CD4-positive, alpha-beta memory T cell (primary cell): ENCODE measurements at places on chromosomes 16 and 17. TPM values are rescaled to one million over a fixed set of nuclear protein-coding genes. Genes with fewer than 3 reads are reported as not detected.

GRCh38 chr16:48013491-48013901 lies 142.3 kb downstream of the ABCC12 start:
- no peak overlapping the region for H3K27ac ChIP-seq
- no peaks in the 10 kb centered on the region for H3K4me1 ChIP-seq
- H3K27me3 ChIP-seq = no peaks in the 10 kb centered on the region
- DNase-seq = no peak
- H3K4me3 ChIP-seq = no peak overlapping the region

Gene CCL8
- total RNA-seq = not detected

Gene TNFRSF12A
- 1.0 TPM for total RNA-seq

Gene RNF222
- total RNA-seq = 0.17 TPM

DNA sequence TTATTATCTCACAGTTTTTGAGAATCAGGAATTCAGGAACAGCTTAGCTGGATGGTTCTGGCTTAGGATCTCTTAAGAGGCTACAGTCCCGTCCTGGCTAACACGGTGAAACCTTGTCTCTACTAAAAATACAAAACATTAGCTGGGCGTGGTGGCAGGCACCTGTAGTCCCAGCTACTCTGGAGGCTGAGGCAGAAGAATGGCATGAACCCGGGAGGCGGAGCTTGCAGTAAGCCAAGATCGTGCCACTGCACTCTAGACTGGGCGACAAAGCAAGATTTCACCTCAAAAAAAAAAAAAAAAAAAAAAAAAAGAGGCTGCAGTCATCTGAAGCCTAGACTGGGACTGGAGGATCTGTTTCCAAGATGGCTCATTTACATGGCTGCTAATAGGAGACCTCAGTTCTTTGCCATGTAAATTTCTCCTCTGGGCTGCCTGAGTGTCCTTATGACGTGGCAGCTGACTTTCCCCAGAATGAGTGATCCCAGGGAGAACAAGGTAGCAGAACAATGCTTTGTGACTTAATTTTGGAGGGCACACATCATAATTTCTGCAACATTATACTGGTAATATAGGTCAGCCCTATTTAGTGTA lies 95.8 kb upstream of the CORO6 start:
- H3K36me3 ChIP-seq = no peaks in the 10 kb centered on the region
- peaks cover 63% of the 10 kb centered on the region for H3K4me1 ChIP-seq
- no peak for DNase-seq
- no peaks in the 10 kb centered on the region for H3K27me3 ChIP-seq

Gene NHLRC4
- total RNA-seq = 2.4 TPM

Gene FOXC2
- not detected for total RNA-seq

- H3K27me3 ChIP-seq = no peaks in the 10 kb centered on the region
- no peaks in the 10 kb centered on the region for H3K36me3 ChIP-seq
- no peak overlapping the region for H3K4me3 ChIP-seq
Measured at GRCh38 chr17:79513820-79514535, 96.9 kb downstream of the RBFOX3 start.

DNA sequence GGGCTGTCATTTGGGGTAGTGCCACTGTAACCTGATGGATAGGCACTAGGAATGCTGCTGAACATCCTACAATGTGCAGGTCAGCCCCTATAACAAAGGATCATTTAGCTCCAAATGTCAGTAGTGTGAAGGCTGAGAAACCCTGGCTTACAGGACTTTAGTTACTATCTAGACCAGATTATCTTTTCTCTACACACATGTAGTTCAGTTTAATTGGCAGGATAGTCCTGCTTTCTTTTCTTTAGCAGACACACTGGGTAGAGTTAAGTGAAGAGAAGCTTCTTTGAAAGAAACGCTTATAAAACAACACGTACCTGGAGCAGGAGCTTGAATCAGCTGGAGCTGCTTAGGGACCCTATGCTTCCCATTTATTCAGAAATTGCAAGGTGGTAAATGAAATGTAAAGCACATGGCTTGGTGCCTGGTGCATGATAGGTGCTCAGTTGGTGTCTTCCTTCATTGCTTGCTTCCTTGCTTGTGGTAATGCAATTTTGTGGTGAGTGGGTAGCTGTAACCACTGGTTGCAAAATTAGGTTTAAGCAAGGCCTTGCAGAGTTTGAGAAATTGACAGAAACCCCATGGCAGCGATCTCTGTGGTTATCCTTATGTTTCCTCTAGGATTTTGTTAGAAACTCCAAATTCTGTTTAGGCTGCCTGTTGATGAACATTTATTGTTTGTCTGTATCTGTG lies 9.4 kb downstream of the METTL9 start:
- peaks cover 84% of the 10 kb centered on the region for H3K4me1 ChIP-seq

DNA sequence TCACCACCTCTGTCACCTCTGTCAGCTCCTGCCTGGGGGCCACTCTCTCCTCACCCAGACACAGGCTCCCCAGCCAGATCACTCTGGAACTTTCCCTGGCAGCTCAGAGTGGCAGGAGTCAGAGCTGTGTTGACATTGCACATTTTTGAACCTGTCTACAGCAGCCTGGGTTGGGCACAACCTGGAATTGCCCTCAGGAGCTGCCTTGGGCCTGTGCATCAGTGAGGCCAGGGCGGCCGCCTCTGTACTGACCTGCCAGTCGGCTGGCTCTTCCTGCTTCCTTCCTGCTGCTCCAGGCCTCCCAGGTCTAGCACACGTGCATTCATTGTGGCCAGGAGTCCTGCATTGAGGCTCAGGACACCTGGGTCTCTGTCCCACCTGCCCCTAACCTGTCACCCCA lies 14.2 kb upstream of the TMEM11 start:
- DNase-seq = no peak
- no peak overlapping the region for H3K4me3 ChIP-seq
- H3K27me3 ChIP-seq = no peaks in the 10 kb centered on the region
- no peak overlapping the region for H3K27ac ChIP-seq
- no peaks in the 10 kb centered on the region for H3K4me1 ChIP-seq
- H3K36me3 ChIP-seq = no peaks in the 10 kb centered on the region

Gene CHD3
- 274 TPM for total RNA-seq

Gene KRT17
- not detected for total RNA-seq

DNA sequence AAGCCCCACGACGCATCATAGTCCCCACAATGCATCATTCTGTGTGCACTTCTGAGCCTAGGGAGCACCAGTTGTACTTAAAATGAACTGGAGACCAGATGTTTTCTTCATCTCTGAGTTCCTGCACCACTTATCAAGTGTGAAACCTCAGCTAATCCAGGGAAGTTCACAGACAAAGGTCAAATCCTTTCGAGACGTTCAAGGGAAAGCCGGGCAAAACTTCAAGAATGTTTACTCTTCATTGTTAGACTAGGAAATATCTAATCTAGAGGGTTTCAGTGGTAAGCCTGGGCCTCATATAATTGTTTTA lies 4.6 kb upstream of the PMP22 start:
- no peaks in the 10 kb centered on the region for H3K36me3 ChIP-seq
- H3K27me3 ChIP-seq = no peaks in the 10 kb centered on the region
- DNase-seq = no peak
- no peak overlapping the region for H3K4me3 ChIP-seq
- H3K27ac ChIP-seq = no peak overlapping the region

DNA sequence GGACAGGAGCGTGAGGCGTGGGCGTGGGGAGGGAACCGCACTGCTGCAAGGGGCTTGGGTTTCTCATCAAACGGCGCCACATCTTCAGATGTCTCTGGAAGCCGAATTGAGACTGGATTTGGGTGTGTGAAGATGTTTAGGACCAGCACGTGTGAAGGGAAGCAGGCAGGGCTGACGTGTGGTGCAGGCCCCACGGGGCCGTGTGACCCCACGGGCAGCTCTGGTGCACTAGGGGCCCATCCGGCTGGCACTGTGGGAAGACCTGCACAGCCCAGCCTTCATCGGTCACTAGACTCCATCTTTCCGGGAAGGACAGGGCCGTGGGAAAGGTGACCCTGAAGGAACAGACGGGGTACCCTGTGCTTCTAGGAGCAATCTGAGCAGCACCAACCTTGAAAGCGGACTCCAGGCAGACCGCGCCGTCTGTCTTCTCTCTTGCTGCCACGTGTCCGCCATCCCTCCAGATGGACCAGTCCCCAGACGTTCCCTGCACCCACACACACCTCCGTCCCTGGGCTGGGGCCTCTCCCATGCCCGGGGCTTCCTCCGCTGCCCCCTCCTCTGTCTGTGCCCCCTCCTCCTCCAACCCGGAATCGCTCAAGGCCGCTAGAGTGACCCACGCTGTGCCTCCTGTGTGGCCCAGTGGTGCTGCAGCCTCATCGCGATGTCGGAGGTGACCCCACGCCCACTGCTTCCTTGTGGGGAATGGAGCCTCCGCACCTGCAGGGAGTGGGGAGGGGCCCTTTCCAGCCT lies 23.4 kb upstream of the CBFA2T3 start:
- H3K4me1 ChIP-seq = no peaks in the 10 kb centered on the region
- no peak overlapping the region for H3K27ac ChIP-seq
- H3K4me3 ChIP-seq = no peak overlapping the region

Gene VASN
- 0.29 TPM for total RNA-seq

- H3K36me3 ChIP-seq = no peaks in the 10 kb centered on the region
- H3K27ac ChIP-seq = peak overlapping the region; percentile 35
- H3K4me3 ChIP-seq = no peak overlapping the region
- DNase-seq = no peak
Measured at GRCh38 chr17:59830846-59831486, 61.8 kb downstream of the TUBD1 start.

Gene BCO1
- not detected for total RNA-seq

DNA sequence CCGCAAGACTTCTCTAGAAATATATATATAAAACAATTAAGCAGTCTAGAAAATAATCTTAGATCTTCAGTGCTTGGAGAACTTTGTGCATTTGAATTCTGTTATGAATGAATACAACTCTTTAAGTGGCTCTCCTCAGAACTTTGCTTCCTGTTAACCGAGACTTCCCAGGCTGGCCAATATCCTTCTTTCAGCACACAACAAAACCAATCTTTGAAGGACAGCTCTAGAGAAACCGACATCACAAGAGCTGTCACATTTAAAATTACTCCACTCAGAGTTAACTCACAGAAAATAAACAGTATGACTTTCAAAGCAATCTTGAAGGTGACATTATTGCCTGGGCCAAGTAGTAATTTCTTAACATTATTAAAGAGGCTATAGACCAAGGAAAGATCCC lies 49.7 kb upstream of the ITGA2B start:
- no peaks in the 10 kb centered on the region for H3K27me3 ChIP-seq
- no peak for DNase-seq
- peaks cover 12% of the 10 kb centered on the region for H3K4me1 ChIP-seq
- H3K27ac ChIP-seq = no peak overlapping the region
- peaks cover 10% of the 10 kb centered on the region for H3K36me3 ChIP-seq

DNA sequence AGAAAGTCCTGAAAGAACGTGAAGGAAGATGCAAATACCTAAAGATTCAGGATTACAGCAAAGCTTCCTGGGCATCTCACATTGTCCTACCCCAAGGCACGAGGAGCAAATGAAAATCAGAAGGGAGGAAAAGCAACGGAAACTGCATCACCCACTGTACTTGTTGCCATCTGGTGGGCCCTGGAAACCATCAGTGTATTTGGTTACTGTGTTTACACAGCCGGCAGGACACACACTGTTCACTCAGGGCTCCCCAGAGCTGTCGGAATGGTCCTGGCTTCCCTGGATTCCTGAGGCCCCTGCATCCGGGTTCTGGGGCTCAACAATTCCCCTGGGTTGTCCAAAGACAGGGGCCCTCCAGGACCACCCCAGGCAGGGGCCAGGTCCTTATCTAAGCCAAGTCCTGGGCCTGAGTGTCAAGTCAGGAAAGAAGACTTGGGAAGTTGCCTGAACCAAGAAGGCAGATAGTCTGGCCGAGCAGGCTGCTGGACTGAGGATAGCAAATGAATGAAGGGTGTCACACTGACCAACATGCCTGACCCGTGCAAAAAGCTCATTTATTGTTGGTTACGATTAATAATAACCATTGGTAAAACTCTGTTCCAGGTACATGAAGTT lies 52.8 kb downstream of the SOX9 start:
- H3K27me3 ChIP-seq = no peaks in the 10 kb centered on the region
- H3K4me1 ChIP-seq = no peaks in the 10 kb centered on the region
- no peak overlapping the region for H3K27ac ChIP-seq
- H3K4me3 ChIP-seq = no peak overlapping the region
- H3K36me3 ChIP-seq = no peaks in the 10 kb centered on the region
- no peak for DNase-seq

- H3K4me3 ChIP-seq = no peak overlapping the region
- H3K27me3 ChIP-seq = no peaks in the 10 kb centered on the region
- peaks cover 4% of the 10 kb centered on the region for H3K4me1 ChIP-seq
- H3K27ac ChIP-seq = no peak overlapping the region
- peak; percentile 76 for DNase-seq
Measured at GRCh38 chr17:42405963-42406495, 17.0 kb downstream of the CAVIN1 start.
